Cortex of kidney (tissue), 1 donor: ENCODE measurements at places on chromosomes 7 and 10.

GRCh38 chr7:105487579-105488571, 34.2 kb downstream of the PUS7 start:
- no peak for DNase-seq

- DNase-seq = no peak
Measured at GRCh38 chr7:154744256-154744860, 258.6 kb downstream of the PAXIP1 start.

- no peak for DNase-seq
Measured at GRCh38 chr7:742791-743190, 15.7 kb upstream of the PRKAR1B start.

DNA sequence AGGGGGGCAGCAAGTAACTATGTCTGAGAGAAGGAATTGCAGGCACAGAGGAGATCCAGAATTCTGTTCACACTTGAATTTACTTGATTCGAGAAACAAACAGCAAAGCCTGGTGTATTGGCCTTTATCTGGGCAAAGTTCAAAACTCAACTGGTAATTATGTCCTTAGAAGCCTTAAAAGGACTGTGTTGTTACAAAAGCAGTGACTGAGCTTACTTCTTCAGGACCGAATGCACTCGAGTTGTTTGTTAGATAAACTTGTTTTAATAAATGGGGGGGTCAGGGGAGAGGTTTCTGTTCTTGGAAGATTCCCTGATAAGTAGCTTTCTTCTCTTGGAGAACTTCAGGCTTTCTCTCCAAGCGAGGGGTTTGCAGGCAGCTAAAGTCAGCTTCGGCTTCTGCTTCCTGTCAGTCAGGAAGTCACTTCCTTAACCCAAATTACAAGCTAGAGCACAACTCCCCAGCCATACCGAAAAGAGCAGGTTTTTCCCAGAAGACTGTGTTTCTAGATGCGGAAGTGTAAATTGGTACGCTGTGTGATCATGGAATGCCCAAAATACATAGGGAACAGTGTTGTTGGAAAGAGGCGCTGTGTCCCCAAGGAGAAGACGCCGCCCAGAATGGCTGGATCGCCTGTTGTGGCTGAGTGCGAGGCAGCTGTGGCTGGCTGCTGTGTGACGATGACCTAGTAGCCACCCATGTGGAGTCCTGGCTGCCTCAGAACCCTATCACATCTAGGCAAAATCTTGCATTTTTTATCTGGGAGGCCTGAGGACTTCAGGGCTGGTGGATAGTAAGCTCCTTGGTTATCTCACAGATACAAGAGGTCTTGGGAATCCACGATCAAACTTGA, 110.4 kb downstream of the TCF7L2 start:
- DNase-seq = no peak

DNA sequence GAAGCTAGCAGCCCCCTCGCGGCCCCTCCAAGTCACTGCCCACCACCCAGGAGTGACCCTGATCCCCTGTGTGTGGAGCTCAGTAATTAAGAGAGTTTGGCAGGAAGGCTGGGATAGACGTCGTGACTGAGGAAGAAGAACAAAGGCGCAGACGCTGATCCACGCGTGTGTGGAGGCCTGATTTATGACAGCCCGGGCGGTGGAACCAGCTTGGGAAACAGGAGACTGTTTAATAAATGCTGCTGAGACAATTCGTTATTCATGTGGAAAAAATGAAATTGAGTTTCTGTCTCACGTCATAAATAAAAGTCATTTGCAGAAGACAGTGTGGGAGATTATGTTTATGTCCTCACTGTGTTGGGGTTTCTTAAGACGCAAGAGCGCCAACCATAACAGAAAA, 130.8 kb downstream of the ELFN1 start:
- DNase-seq = no peak

- no peak for DNase-seq
Measured at GRCh38 chr10:34477249-34477648, 337.8 kb downstream of the PARD3 start.

- DNase-seq = no peak
Measured at GRCh38 chr10:19250546-19250945, 201.9 kb downstream of the MALRD1 start.

GRCh38 chr10:58210160-58210559, 57.5 kb downstream of the IPMK start:
- no peak for DNase-seq

- DNase-seq = no peak
Measured at GRCh38 chr10:94496646-94497045, 48.9 kb upstream of the HELLS start.

GRCh38 chr7:80711531-80711930, 73.1 kb downstream of the CD36 start:
- no peak for DNase-seq

DNA sequence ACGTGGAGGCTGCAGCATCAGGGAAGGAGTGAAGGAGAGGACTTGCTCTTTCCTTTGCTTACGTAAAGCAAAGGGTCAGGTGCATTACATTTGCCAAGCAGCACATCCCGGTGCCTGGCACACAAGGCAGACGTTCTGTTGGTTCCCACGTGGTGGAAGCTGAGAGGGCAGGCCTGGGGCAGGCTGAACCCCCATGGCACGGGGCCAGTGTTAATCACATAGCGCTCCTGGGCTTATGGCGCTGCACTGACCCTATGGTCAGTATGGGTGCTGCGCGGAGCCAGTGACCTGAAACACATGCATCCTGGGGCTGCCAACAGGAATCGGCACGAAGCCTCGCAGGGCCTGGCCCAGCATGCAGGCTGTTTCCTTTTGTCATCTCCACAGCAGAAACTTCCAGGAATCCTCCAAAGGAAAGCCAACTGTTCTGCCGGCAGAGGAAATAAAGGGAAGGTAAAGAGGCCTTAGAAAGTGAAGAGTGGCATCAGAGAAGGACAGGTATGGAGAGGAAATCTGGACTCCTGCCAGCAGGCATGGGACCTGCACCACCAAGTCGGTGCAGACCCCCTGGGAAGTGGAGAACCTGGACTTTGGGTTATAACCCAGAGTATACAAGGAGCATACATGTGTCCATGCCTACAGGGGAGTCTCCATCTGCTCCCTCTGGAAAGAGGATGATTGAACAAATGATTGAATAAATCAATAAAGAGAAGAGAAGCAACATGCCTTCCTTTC, 560.2 kb downstream of the TCERG1L start:
- DNase-seq = no peak

- DNase-seq = no peak
Measured at GRCh38 chr10:13219685-13220670, 14.2 kb downstream of the UCMA start.

GRCh38 chr7:145105561-145105960, 269.7 kb upstream of the TPK1 start:
- no peak for DNase-seq

GRCh38 chr7:8200316-8200715, 61.7 kb downstream of the ICA1 start:
- no peak for DNase-seq

DNA sequence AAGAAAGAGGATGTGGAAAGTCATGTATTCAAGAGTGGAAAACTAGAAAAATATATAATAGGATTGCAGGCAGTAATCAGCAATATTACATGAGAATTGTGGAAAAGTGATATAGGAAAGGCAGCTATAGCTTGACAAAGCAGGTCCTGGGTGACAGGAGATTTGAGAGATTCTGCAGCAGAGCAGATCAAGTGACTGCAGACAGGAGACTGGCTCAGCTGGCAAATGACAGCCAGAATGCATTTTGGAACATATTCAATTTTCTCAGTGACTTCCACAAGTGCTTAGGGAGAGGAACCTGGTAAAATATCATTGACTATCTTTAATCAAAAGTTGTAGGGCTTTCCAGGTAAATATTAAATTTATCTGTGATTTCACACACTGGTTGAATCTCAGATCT, 260.5 kb upstream of the CACNA2D1 start:
- DNase-seq = no peak

DNA sequence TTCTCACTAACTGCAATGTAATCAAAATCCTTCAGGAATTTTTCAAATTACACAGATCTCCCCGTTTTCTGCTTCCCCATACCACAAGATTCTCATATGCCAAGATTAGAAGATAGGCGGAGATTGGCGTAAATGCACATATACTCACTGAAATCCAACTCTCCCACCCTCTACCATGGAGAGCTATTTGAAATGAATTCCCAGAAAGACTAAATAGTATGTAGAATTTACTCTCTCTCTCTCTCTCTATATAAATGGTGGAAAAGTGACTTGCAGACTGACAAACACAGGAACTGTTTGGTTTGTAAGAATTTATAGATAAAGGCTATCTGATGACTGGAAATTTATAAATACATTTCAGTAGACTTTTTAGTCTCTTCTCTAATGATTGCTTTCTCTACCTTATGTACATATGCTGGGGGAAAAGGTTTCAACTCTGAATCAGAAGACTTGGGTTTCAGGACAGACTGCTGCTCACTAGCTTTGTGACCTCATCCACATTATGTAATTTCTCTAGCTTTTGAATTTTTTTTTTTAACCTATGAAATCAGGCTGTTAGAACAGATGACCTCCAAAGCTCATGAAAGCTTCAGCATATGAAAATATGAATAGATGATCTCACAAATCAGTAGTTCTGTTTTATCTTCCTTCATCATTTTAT, 67.8 kb upstream of the CSTF2T start:
- DNase-seq = no peak

DNA sequence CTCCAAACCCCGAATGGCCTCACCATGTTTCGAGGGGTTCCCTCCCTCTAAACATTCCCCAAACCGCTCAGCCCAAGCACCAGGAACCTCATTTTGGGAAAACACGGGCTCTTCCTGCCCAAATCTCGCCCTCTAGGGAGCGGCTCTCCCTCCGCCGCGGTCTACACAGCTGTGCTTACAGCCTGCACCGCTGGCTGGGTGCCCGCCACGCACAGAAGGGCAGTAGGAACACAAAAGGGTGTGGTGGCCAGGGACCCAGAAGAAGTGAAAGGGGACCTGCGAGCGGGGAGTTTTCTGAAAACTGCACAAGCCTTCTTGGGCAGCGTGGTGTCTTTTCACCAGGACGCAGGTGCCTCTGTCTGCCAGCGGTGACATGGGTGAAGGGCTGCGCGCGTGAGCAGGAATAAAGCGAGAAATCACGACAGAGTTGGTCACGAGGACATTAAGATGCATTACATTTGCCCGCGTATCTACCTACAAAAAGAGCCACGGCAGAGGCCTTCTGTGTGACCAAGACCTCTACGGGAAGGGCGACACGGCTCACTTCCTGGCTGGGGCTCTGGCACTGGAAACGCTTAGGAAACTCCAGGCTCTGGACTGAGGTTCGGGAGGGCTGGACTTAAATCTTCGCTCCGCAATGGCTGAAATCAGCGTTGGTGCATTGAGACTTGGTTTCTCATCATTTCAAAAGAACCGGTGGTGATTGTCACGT, 171.7 kb downstream of the LSM5 start:
- DNase-seq = no peak

GRCh38 chr10:113236998-113237397, 287.0 kb downstream of the TCF7L2 start:
- no peak for DNase-seq
